AG08396 (cell line): ENCODE measurements at places on chromosomes 4 and X.

DNA sequence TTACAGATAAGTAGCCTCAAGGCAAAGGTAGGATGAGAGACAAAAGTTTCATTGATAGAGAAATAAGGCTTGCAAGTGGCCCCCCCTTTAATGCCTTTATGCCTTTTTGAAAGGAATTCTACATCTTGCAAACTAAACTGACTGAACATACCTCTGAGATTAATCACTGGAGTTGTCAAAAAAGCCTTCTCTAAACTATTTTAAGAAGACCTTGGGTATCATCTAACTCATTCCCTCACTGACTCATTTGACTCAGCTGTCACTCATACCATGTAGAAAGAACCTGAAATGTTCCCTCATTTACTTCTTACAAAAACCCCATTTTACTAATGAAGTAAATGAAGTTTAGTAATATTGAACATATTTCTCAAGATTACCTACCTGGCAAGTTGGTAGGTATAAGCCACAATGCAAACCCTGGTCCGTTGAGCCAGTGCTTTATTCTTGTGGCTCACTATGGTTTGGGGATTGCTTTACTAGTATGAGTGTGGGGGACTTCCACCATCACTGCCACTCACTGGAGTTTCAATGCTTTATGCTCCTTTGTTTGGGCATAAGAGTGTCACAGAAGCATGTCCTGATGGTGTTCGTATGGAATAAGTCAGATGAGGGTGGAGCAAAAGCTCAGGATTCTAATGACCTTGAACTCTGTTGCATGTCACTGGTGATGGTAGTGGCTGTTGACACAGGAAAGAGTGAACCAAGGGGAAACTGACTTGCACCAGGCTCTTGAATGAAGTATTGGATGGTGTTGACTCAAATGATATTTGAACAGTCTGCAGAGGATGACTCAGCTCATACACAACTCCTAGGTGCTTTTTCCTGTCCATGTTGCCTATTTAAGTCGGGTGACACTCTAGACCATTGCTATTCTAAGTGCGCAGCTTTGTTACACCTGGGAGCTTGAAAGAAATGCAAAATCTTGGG lies 305.5 kb upstream of the EMCN start:
- DNase-seq = no peak

DNA sequence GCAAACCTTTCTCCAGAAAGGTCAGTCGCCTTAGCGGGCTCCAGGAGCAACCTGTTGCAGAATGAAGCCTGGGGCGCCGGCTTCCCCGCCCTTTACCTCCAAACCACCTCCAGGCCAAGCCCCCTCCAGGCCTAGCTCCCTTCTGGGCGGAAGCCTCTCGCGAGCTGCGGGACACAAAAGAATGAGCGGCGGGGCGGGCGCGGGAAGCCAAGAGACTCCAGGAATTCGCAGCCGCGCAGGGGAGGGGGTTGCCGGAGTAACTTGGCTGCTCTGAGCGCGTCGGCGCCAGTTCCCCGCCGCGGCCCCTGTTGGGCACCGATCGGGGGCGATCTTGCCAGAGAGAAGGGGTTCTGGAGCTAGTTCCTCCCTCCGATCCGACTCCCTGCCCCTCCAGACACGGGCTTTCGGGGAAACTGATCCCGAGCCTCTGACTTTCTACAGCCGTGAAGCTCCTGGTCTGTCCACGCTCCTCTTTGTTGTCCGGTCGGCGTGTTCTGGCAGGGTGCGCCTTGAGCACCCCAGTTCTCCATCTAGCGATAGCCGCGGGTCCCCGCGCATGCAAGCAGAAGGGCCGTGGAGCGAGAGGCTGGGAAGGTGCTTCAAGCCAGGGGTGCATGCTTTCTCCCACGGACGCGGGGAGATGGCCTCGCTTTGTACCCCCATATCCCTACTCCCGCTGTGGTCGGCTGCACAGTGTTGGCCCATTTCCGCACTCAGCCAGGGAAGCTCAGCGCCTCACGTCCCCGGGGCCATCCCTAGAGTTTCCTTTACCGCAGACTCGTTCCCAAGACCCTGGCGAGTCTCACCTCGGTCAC lies 1.2 kb downstream of the PROM1 start:
- DNase-seq = no peak

DNA sequence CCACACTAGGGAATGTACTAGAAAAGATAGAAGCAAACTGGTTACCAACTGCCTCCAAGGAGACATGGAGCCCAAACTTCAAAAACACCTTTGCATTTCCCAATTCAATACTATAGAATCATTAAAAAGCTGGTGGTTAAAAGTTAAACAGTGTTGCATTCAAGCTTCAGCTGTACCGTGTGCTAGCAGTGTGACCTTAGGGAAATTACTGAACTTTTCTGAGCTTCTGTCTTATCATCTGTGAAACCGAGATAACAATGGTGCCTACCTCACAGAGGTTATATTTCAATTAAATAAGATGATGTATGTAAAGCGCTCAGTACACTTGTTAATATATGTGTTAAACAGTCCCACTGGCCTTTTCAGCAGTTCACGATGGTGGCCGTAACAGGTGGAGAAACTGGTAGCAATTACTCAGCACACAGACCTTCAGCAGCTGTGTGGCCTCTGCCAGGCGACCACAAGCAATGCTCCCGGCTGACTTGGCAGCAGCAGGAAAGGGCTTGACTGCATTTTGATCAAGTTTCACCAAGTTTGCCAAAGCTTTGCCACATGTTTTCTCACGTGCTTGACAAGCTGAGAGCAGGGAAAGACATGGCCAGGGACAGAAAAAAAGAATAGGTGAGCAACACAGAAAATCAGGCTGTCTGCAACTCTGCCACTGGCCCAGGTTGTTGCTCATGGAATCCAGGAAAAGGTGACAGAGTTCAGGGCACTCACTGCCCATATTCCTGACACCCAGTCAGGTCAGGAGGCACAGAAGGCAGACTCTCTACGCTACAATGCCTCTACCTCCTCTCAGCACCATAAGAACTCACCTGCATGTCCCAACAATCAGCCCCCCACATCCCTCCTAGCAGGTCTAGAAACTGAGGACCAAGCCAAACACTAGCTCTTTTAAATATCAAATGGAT lies 72.1 kb downstream of the PARM1 start:
- no peak for DNase-seq

GRCh38 chr4:20493761-20494353 lies 206.4 kb upstream of the PACRGL start:
- DNase-seq = peak; percentile 34

DNA sequence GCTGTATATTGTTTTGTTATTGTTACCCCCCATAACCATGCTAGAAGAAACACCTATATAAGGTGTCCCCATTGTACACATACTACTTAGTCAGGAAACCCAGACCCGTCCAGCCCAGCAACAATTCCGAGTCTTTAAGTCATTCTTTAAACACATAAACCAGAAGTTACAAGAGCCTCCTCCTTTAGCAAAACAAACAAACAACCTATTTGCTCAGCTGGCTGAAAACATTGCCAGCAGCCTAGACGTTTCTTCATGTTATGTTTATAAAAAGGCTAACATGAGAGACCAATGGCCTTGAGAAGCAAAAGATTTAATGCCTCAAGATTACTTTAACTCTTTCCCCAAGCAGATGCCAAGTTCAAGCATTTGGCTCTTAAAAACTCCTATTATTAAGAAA lies 1.4 kb downstream of the ACOX3 start:
- no peak for DNase-seq

DNA sequence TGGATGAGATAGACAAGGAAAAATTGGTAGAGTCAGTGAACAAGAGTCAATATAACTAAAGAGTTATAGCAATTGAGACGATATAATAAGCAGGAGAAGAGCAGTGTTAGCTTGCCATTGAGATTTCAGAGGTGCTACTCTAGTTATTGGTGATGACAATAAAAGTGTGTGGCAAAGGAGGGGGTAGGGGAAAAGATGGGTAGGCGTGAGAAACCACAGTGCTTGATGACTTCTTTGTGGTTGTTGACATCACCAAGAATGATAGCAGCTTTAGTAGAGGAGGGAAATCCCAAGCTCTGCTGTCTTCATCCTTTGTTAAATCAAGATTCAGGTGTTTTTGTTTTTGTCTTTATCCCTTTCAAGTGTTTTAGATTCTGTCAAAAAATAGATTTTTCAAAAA lies 179.9 kb upstream of the PPP3CA start:
- DNase-seq = no peak

- DNase-seq = no peak
These were observed 270.0 kb downstream of the ARHGAP24 start for GRCh38 chr4:85744950-85745349.

DNA sequence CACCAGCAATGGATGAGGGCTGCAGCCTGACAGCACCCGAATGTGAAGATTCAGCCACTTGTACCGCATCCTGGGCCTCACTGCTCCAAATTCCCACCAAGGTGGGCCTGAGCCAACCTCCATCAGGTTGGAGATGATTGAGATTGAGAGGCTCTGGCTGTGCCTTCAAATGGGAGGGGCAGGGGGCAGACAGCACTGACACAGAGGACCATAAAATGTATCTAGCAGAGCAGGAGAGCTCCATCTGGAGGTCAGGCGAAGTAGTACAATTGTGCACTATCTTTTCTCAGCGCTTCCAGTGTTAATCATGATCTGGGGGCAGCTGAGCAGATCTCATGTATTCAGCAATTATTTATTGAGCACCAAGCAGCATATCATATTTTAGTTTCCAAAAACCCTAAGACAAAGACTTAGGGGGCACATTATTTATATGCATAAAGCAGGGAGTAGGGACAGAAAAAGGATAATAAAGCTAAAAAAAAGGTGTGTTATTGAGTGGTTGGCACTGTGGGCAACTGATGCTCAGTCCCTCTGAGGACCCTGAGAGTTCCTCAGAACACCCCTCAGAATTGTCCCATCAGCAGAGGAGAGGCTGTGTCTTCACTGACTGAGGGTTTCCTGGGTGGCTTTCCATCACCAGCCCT lies 31.6 kb upstream of the C1QTNF7 start:
- DNase-seq = peak; percentile 45

DNA sequence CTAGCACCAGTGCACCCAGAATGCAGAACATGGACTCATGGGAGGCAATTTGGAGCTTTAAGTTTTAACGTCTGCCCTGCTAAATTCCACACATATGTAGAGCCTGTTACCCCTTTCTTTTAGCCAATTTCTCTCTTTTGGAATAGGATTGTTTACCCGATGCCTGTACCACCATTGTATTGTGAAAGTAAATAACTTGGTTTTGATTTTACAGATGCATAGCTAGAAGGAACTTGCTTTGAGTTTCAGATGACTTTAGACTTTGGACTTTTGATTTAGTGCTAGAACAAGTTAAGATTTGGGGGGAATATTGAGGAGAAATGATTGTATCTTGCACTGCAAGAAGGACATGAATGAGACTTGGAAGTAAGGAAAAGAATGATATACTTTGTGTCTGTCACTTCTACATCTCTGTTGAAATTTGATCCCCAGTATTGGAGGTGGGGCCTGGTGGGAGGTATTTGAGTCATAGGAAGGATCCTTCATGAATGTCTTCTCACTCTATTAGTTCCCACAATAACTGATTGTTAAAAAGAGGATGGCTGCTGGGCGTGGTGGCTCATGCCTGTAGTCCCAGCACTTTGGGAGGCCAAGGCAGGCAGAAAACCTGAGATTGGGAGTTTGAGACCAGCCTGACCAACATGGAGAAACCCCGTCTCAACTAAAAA lies 794.8 kb upstream of the LCORL start:
- no peak for DNase-seq

GRCh38 chr4:44147571-44148075 lies 301.0 kb downstream of the KCTD8 start:
- no peak for DNase-seq
